ENCODE measurements at places on chromosomes 11 and 22.

DNA sequence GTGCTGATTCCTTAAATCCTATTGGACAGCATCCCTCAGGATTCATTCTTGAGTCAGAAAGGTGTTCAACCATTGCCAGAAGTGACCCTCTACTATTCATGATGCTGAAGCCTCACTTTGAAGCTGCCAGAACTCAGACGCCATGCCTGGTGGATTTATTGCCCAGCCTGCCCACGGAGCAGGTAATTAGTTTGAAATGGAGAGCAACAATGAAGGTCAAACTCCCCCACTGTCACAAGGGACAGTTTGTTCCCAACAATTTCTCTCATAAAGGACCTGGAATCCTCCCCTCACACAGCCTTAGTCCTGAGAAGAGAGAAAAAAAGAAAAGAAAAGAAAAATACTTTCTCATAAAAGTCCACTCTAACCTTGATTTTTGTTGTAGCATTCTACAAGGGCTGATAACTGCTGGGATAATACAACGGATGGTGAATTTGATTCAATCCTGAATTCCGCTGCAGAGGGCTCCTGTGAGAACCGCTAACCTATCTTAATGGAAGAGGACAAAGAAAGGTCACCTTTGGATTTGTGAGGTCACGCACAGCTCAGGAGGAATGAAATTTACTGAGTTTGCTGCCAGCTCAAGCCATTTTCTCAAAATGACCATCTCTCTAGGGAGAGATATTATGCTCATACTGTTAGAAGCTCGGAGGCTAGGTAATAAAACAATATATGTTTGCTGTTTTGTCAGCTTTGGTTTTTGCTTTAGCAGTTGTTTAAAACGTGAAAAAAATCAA, 161.6 kb upstream of the SYN3 start:
- DNase-seq: no peak

- no peak for DNase-seq
These were observed 33.2 kb upstream of the FAR1 start for GRCh38 chr11:13635290-13635689.

- DNase-seq: no peak
These were observed 42.8 kb downstream of the TRIOBP start for GRCh38 chr22:37739611-37740049.

DNA sequence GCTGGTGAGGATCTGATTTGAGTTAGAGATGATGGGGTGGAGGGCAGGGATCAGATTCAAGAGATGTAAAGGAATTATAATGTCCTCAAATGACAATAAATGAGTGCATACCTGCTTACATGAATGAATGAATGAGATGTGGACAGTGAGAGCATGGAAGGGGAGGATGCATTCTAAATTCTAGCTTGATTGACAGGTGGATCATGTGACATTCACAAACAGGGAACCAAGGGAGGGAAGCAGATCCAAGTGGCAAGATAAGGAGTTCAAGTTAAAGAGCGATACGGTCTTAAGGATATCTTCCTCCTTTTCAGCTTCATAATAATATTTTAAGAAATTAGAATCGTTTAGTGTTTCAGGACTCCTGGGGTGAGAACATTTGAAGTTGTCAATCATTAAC, 170.5 kb upstream of the TBCEL start:
- no peak for DNase-seq

DNA sequence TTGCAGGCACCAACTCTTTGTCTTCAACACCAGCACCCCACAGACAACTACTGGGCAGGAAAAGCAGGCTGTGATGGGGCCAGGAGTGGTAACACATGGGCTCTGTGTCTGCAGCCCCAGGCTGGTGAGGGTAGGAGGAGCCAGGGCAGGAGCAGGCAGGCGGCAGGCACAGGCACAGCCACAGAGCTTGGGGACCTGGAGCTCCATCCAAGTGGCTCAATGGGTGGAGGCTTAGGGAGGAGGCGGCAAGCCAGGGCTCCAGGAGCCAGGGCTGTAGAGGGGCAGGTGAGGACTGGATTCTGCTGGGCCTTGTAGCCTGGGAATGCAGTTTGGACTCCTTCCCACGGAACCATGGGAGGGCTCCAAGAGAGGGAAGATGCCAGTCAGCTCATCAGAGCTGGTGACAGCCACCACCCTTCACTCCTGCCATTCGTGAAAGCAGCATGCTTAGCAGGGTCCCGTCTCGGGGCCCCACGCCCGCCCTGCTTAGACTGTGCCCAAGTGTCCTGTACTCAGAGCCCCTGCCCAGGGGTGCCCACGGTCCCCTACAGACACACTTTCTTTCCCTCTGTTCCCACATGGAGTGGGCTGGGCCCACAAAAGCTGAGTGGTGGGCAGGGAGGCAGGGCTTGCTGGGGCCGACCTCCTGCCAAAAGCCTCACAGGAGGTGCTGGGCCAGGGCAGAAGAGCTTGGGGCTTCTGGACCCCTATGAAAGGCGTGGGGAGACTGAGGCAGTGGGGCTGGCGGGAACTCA, 12.4 kb downstream of the TTC38 start:
- DNase-seq: no peak
